Muscle of arm (tissue), 14 donors: ENCODE measurements at places on chromosomes 13 and 19.

DNA sequence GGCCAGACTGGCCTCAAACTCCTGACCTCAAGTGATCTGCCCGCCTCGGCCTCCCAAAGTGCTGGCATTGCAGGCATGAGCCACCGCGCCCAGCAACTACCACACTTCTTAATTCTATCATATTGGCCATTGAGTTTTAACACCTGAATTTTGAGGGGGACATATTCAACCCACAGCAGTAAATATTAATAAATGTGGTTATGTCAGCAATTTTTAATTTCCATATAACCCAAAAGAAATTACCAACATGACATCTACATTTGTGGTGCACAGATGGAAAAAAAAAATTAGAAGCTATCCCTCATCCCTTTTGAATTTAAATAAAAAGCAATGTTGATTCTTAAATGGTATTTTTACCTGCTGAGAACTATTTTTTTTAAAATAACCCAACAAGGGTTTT, 88.7 kb downstream of the SLITRK6 start:
- DNase-seq, result no peak

DNA sequence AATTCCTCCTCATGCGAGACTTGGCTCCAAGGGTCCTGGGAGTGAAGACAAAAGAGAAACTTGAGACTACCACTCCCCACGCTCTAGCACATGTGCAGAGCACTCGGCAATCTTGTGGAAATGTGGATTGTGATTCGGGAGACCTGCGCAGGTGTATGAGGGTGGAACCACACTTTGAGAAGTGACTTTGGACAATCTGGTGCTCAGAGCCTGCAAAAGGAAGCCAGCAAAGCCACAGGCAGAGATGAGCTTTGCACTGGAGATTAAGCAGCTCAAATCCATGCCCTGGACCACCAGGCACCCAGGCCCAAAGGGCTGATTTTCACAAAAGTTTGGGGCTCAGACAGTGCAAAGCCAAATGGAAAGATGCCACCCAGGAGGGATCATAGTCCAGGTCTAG, 162.5 kb upstream of the TSHZ3 start:
- DNase-seq, result no peak

- peak; percentile 54 for DNase-seq
These were observed 502.7 kb downstream of the UQCRFS1 start for GRCh38 chr19:28710278-28710677.

GRCh38 chr19:42475366-42475765, 32.6 kb upstream of the CXCL17 start:
- DNase-seq, result no peak

GRCh38 chr19:52336791-52337381, 843 bp downstream of the ZNF610 start:
- peak; percentile 13 for DNase-seq

GRCh38 chr19:46393456-46394401, 19.6 kb downstream of the CCDC8 start:
- no peak for DNase-seq

DNA sequence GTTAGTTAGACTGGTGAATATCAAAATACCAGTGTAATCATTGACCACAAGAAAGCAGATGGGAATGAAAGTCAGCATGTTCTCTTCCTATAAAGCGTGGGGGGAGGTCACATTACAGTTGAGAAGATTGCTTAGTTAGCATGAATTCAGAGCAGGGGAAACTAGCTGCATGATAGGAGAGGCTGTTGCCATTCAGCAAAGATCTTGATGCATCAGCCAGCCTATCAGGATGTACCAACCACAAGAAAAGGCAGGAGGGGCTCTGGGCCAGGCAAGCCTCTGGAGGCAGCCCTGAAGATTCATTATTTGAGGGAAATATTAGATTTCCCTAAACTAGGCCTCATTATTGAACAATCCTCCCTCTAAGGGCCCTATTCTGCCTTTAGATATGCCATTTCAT, 5.0 kb upstream of the MTMR6 start:
- DNase-seq, result no peak
